ENCODE measurements at places on chromosomes 7 and 10. TPM values are rescaled to one million over a fixed set of nuclear protein-coding genes. Genes with fewer than 3 reads are reported as not detected.

DNA sequence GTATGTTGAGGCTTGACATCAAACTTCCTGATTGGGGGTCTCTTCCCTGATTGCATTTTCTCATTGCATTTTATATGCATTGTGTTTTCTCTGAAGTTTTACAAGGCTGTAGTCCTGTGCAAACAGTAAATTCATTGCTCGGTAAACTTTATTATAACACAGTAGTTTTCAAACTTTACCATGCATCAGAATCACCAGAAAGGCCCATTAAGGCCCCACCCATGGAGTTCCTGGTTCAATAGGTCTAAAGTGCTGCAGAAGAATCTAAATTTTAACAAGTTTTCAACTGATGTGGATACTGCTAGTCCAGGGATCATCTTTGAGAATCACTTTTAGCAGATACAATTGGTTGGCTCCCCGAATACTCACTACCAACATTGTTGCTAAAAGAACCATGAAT lies 634.7 kb upstream of the LRRTM3 start:
- H3K4me1 ChIP-seq, result no peaks in the 10 kb centered on the region
- no peaks in the 10 kb centered on the region for H3K36me3 ChIP-seq
- H3K27ac ChIP-seq, result no peak overlapping the region
- H3K4me3 ChIP-seq, result no peak overlapping the region
- DNase-seq, result no peak

- H3K4me3 ChIP-seq, result no peak overlapping the region
- peaks cover 1% of the 10 kb centered on the region for H3K4me1 ChIP-seq
- H3K36me3 ChIP-seq, result no peaks in the 10 kb centered on the region
Observed at GRCh38 chr10:35388197-35388596, 51.9 kb downstream of the CCNY start.

DNA sequence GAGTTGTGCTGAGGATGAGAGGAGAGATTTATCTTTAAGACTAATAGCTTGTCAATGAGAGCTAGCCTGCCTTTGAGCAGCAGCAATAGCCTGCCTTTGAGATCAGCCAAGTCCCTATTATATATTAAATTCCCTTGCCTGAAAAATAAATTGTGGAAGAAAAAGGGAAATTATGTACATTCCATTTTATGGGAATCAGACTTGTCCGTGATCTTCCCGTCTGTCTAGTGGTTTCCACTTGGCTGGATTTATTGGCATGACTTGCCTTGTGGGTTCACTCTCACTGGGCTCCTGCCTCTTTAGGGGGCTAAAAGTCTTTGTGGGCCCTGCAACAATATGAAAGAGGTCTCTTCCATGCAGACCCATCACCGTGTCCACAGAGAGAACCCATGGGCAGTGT lies 171.7 kb upstream of the FRMD4A start:
- H3K27ac ChIP-seq, result no peak overlapping the region
- H3K4me1 ChIP-seq, result no peaks in the 10 kb centered on the region
- H3K36me3 ChIP-seq, result no peaks in the 10 kb centered on the region

DNA sequence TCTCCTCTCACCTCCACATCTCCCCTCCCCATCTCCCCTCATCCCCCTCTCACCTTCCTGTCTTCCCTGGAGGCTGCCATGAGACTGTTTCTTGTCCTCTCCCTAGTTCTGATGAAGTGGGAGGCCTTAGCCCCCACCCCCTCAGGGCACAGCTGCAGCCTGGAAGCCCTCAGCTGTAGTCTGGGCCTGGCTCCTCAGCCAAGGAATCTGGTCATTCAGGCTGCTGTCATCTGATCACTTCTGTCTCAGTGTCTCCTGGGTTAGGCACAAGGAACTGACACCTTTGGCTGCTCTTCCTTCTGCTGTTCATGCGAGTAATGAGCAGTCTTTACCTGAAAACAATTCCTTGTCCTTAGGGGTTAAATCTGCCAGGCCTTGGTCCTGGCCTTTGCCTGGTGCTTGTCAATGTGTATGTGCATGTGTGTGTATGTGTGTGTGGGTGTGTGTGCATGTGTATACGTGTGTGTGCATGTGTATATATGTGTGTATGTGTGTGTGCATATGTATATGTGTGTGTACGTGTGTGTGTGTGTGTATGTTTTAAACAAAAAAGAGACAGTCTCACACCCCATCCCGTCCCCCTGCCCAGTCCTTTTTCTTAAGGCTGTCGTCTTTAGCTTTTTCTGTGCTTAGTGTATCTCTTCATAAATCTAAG lies 153.5 kb upstream of the TMEM72 start:
- no peaks in the 10 kb centered on the region for H3K36me3 ChIP-seq
- no peak for DNase-seq
- no peak overlapping the region for H3K27ac ChIP-seq
- no peaks in the 10 kb centered on the region for H3K27me3 ChIP-seq

GRCh38 chr10:93806903-93807302 lies 49.2 kb downstream of the LGI1 start:
- H3K36me3 ChIP-seq, result no peaks in the 10 kb centered on the region
- no peak overlapping the region for H3K4me3 ChIP-seq
- peak; percentile 77 for DNase-seq
- no peaks in the 10 kb centered on the region for H3K4me1 ChIP-seq
- no peak overlapping the region for H3K27ac ChIP-seq

DNA sequence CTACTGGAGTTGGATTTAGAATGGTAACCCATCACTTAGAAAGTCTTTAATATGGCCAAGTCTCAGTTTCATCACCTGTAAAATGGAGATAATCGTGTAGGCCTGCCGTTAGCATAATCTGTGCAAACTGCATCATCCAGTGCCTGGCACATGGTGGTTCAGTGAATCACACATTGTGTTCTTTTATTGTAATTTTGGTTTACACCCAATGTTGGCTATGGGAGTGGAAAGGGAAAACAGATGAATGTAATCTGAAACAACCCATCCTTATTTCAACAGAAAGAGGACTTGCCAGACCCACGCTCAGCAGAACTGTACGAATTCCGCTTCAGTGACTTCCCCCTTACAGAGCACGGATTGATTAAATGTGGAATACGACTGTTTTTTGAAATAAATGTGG lies 27.5 kb downstream of the PDE6C start:
- no peaks in the 10 kb centered on the region for H3K4me1 ChIP-seq
- H3K27ac ChIP-seq, result no peak overlapping the region
- H3K36me3 ChIP-seq, result no peaks in the 10 kb centered on the region
- DNase-seq, result no peak
- no peak overlapping the region for H3K4me3 ChIP-seq

DNA sequence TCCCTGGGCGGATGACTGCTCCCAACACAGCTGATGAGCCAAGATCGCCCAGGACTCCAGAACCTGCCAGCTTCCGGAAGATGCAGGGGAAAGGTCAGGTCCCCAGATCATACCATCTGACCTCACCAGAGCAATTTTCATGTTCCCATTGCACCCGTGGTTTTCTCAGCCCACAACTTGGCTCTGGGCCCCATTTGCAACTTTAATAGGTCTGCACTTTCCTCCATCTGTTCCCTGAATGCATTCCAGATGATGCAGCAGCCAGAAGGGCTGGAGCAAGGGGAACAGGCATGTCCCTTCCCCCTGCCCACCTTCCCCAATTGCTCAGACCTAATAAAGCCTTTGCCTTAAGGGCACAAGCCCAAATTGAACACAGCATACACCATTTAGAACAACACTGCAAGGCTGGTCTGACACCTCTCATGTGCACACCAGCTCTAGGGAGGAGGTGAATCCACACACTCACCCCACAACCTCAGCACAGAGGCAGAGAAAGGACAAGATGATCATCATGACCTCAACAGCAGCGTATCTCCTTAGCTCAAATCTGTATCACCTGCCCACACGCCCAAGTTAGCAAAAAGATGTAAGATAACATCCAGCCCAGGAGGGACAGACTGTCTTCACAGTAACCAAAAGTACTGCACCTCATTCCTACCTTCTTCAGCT lies 87.5 kb downstream of the PLXNA4 start:
- no peak for DNase-seq
- H3K27me3 ChIP-seq, result no peaks in the 10 kb centered on the region
- no peaks in the 10 kb centered on the region for H3K4me1 ChIP-seq
- no peak overlapping the region for H3K4me3 ChIP-seq
- no peaks in the 10 kb centered on the region for H3K36me3 ChIP-seq
- H3K27ac ChIP-seq, result no peak overlapping the region

DNA sequence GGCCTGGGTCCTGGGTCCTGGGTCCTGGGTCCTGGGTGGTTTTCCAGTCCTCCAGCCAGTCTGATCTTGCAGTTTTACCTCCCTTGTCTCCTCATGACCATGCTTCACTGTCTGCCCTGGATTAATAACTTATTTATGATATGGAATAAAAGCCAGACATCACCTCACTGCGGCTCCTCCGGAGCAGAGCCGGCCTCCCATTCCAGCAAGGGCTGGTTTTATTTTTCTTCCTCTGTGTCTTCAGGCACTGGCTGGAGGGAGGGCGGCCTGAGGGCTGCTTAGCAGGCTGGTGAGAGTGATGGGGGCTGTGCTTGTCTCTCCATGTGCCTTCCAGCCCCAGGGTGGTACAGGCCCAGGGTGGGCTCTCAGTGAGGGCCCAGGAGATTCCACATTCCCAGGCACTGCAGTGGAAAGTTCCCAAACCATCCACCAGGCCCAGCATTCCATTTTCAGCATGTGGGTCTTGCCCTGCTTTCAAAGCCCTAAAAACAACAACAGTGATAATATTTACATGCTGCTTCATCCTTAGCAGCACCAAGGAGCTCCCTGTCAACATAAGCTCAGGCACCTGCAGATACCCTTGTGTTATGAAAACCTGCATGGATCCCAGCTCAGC lies 12.6 kb downstream of the ADAMTS14 start:
- DNase-seq, result no peak
- no peak overlapping the region for H3K4me3 ChIP-seq
- no peaks in the 10 kb centered on the region for H3K27me3 ChIP-seq
- no peak overlapping the region for H3K27ac ChIP-seq

GRCh38 chr10:109676703-109677102 lies 246.6 kb downstream of the XPNPEP1 start:
- H3K4me1 ChIP-seq, result no peaks in the 10 kb centered on the region
- H3K36me3 ChIP-seq, result no peaks in the 10 kb centered on the region
- DNase-seq, result no peak
- no peak overlapping the region for H3K27ac ChIP-seq

GRCh38 chr10:132869621-132870020 lies 72.7 kb downstream of the CFAP46 start:
- H3K4me3 ChIP-seq, result no peak overlapping the region
- no peaks in the 10 kb centered on the region for H3K36me3 ChIP-seq
- H3K4me1 ChIP-seq, result no peaks in the 10 kb centered on the region
- peak; percentile 69 for DNase-seq
- H3K27me3 ChIP-seq, result no peaks in the 10 kb centered on the region

GRCh38 chr10:125994601-125995000 lies 98.2 kb downstream of the FANK1 start:
- H3K27me3 ChIP-seq, result no peaks in the 10 kb centered on the region
- no peak overlapping the region for H3K4me3 ChIP-seq
- no peaks in the 10 kb centered on the region for H3K36me3 ChIP-seq
- H3K4me1 ChIP-seq, result no peaks in the 10 kb centered on the region
- no peak for DNase-seq

DNA sequence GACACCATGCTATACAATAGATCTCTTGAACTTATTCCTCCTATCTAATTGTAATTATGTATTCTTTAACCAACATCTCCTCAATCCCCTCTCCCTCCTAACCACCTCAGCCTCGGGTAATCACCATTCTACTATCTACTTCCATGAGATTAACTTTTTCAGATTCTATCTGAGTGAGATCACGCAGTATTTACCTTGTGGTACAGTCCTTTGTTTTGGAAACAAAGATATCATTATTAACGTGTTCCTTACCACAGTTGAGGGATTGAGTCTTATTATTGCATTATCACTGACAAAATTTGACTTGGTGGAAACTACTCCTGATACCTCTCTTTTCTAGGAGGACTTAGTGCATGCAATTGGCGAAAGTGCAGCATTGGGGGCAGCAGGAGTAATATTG lies 26.0 kb upstream of the HYAL4 start:
- H3K4me1 ChIP-seq, result no peaks in the 10 kb centered on the region
- H3K27me3 ChIP-seq, result no peaks in the 10 kb centered on the region
- DNase-seq, result no peak
- no peak overlapping the region for H3K27ac ChIP-seq
- no peaks in the 10 kb centered on the region for H3K36me3 ChIP-seq

DNA sequence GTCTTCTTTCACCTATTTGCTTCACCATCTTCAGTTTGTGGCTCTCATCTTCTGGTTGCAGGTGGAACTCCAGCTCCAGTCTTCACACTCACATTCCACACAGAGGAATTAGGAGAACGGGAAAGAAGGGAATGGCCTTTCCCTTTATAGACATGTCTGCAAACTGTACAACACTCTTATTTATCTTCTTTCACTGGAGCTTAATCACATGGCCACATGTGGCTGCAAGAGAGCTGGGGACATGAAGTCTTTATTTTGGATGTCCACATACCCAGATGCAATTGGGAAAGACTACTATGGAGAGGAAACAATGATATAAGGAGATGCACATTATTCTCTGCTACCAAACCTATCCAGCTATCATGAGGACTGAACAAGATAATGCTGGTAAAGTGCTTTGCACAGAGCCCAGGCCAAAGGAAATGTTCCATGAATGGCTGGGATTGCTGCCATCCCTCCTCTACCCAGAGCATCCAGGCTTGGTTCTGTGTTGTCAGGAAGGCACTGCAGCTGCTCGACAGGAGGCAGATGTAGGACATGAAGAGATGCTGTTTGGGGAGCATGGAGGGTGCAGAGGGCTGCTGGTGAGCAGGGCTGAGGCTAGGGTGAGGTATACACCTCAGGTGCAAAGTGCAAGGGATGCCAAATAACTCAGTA lies 183.8 kb upstream of the TBX20 start:
- H3K27ac ChIP-seq, result no peak overlapping the region
- DNase-seq, result no peak
- no peaks in the 10 kb centered on the region for H3K4me1 ChIP-seq
- H3K27me3 ChIP-seq, result no peaks in the 10 kb centered on the region
- no peaks in the 10 kb centered on the region for H3K36me3 ChIP-seq
- H3K4me3 ChIP-seq, result no peak overlapping the region

DNA sequence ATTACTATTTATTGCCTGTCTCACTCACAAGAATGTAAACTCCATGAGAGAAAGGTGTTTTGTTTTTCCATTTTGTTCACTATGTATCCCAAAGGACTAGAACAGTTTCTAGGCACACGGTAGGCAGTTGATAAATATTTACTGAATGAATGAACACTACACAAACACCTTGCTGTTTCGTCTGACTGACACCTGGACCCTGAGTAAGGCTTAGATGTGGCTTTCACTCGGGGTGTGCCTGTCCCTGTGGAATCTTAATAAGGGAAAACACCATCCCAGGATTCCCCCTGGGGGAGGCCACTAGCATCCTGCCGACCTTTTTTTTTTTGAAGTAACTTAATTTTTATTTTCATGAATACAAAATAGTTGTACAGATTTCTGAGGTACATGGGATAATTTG lies 66.6 kb upstream of the STEAP1B start:
- no peak overlapping the region for H3K4me3 ChIP-seq

- no peaks in the 10 kb centered on the region for H3K4me1 ChIP-seq
- no peaks in the 10 kb centered on the region for H3K27me3 ChIP-seq
- no peaks in the 10 kb centered on the region for H3K36me3 ChIP-seq
- H3K27ac ChIP-seq, result no peak overlapping the region
- no peak overlapping the region for H3K4me3 ChIP-seq
- no peak for DNase-seq
Observed at GRCh38 chr7:85714043-85714578, 527.3 kb upstream of the SEMA3D start.

- H3K27me3 ChIP-seq, result no peaks in the 10 kb centered on the region
- H3K4me1 ChIP-seq, result peaks cover 5% of the 10 kb centered on the region
- no peak overlapping the region for H3K27ac ChIP-seq
- no peaks in the 10 kb centered on the region for H3K36me3 ChIP-seq
Observed at GRCh38 chr10:46528171-46528671, 28.2 kb downstream of the GPRIN2 start.

The OR2A1 gene
- 0.16 TPM for total RNA-seq

The ADRB1 gene
- total RNA-seq, result 0.12 TPM

The PDE1C gene
- total RNA-seq, result 7.1 TPM

The GOLGA7B gene
- total RNA-seq, result 0.36 TPM

The BTBD16 gene
- 2.4 TPM for total RNA-seq

The ANKRD30A gene
- total RNA-seq, result not detected

The ARMC10 gene
- 29.8 TPM for total RNA-seq

The OR2A5 gene
- total RNA-seq, result not detected

The OR9A2 gene
- not detected for total RNA-seq
